ENCODE measurements at places on chromosomes 5 and 9.

DNA sequence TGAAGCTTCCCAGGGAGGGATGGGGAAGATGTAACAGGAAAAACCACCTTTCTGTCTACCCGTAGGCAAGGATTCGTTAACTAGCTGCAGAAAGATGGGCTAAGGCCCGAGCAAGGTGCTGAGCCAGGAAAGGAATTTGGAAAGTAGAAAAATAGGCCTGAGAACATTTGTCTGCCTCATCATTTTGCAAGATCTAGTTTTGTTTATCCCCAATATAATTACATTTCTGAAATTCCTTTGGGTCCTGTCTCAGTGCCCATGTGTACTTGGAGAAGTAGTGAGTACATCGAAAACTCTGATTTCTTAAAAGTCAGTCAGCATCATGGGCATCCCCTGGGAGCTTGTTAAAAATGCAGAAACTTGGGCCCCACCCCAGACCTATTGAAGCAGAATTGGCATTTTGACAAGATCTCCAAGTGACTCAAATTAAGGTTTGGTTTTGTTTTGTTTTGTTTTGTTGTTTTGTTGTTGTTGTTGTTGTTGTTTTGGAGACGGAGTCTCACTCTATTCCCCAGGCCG is 52.1 kb upstream of the CEMIP2 start:
- DNase-seq = no peak

DNA sequence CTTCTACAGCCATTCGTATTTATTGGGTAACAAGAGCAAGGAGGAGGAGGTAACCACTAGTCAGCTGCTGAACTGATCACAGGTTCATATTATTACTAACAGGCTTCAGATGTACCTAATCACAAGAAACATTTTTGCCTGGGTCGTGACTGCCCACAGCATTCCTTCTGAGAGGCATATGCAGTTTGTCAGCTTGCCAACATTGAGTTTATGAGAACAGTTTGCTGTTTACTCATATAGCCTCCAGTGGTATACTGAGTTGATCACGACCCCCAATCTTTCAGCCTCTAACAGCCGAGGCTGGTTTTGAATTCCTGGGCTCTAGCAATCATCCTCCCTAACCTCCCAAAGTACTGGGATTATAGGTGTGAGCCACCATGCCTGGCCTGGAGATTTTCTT is 693.6 kb downstream of the TLE1 start:
- DNase-seq = no peak

DNA sequence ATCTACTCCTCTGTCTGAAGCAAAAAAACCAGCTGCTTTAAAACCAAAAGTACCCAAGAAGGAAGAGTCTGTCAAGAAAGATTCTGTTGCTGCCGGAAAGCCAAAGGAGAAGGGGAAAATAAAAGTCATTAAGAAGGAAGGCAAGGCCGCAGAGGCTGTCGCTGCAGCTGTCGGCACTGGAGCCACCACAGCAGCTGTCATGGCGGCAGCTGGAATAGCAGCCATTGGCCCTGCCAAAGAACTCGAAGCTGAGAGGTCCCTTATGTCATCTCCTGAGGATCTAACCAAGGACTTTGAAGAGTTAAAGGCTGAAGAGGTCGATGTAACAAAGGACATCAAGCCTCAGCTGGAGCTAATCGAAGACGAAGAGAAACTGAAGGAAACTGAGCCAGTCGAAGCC is 88.3 kb downstream of the MAP1B start:
- DNase-seq = no peak

GRCh38 chr5:32076699-32077695 is 97.1 kb downstream of the GOLPH3 start:
- no peak for DNase-seq

DNA sequence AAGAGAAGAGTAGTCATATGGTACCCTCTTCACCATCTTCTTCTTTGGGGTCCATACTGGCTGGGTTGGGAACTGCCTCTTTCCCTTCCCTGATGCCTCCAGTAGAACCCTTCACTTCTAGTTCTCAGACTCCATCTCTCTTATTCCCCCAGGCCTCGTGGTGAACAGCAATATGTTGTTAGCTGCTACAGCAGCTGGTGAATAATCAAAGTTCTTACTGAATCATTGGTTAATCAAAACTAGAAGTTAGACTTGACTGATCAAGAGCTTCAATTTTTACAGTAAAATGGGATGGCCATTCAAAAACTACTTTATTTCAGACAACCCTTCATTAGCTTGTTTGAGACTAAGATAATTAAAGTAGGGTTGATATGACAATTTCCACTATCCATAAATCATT is 190.9 kb upstream of the GNA14 start:
- DNase-seq = no peak

- no peak for DNase-seq
Measured at GRCh38 chr5:162221910-162222309, 154.3 kb downstream of the GABRG2 start.

DNA sequence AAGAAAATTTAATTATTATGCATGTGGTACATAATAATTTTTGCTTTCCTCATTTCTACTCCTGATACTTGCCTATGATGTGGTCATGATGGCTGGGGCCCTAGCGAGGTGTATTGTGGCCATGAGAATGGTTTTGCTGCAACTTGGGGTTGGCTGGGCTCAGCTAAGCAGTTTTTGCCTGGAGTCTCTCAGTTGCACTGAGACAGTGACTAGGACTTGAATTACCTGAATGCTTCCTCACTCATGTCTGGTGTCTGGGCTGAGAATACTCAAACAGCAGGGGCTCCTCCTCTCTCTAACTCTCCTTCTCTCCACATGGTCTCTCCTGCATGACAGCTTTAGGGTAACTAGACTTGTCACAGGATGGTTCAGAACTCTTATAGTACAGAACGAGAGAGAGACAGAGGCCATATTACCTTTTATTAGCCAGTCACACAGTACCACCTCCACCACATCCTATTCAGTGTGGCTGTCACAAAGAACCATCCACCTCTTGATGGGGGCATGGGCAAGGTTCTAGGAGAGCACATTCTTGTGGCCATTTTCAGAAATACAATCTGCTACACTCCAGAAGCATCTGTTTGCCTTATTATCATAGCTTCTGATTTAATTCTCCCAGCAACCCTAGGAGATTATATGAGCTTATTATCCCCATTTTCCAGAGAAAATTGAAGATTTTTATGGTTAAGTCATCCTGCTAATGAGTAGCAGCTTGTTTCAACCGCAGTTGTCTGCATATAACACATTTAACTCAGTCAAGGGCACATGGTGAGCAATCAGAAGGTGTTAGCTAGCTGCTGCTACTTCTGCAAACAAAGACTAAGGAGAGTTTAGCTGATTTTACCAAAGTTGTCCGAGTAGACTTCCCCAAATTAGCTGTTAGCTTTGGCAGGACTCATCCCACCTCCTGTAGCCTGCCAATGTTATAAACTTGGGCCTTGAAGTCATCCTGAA is 245.1 kb downstream of the DOCK8 start:
- no peak for DNase-seq

- DNase-seq = no peak
Measured at GRCh38 chr5:6066016-6066415, 312.3 kb downstream of the MED10 start.

GRCh38 chr5:87829217-87829551 is 416.5 kb upstream of the CCNH start:
- DNase-seq = no peak

- no peak for DNase-seq
Measured at GRCh38 chr9:124733964-124734740, 37.0 kb downstream of the NR6A1 start.

GRCh38 chr5:110965773-110966581 is 105.5 kb upstream of the TSLP start:
- no peak for DNase-seq

DNA sequence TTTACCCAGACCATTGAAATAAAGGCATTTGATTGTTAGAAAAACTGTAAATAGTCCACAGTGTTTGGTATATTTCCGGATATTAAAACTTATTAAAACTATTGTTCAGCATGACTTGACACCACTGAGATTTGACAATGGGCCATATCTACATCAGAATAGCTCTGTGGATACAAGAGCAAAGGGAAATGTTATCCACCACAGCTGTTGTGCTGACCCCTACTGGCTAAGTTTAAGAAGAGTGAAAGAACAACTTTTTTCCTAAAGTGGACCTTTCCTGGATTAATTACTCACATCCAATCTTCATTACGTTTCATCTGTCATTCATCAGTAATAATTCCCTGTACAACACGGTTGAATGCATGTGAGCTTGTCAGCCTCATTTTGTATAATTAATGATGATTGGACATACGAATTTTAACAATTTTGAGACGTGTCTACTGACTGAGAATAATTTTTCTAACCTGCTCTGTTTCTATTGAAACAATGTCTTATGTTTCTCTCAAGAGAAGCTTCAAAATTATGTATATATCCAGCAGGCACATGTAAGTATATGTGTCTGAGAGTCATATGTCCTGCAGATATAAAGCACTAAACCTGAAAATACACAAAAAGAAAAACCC is 1952.6 kb downstream of the MAT2B start:
- peak; percentile 9 for DNase-seq

- no peak for DNase-seq
Measured at GRCh38 chr5:1385395-1386273, 40.7 kb upstream of the CLPTM1L start.

GRCh38 chr9:37386988-37387387 is 35.5 kb upstream of the GRHPR start:
- no peak for DNase-seq

DNA sequence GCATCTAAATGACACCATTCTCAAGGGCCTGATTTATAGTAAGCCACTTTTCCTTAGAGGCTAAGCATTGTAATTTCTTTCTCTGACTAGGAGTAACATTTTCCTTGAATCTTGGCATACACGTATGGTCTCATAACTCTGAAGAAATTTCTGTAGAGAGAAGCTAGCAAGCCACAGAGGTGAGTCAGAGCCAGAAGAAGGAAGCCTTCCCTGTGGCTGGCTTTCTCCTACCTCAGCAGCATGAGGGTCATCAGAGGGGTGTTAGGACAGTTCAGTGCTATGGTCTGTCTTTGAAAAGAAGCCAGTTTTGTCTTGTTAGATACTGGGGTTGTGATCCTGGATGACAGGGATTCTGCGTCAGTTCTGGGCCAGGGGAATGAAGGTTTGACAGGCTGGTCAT is 3.2 kb downstream of the SNX30 start:
- DNase-seq = no peak

- no peak for DNase-seq
Measured at GRCh38 chr5:168064933-168065622, 226.4 kb upstream of the WWC1 start.

GRCh38 chr9:121340676-121341392 is 29.2 kb downstream of the STOM start:
- DNase-seq = no peak

DNA sequence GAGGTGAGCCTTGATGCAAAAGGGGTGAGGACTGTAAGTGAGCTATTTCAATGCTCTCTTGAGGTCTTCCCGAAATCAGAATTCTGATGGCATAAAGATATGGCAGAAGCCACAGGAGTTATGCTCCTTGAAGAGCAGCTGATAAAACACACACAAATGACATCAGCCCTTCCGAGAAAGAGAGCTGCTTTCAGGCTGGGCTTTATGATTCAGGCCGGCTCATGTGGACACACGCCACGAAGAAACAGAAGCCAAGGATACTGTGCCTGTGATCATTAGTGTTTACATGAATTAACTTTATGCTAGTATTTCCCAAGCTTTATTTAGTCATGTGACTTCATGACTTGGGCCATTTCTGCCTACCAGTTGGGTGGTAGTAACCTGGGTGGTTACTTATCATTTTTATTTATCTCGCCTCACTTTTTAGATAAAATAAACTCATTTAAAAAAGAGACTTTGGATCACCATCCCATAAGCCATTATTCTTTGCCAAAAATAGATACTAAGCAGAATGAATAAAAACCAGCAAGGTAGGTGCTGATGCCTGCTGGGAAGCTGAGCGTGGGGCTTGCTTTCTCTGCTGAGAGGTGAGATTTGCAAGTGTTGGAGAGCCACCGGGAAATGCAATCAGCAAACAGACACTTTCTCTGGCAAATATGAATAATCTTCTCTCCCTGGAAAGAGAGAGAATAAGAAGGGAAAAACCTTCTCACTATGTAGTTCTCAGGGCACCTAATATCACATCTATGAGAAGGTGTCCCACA is 73.0 kb upstream of the SLC25A51 start:
- DNase-seq = no peak

- DNase-seq = no peak
Measured at GRCh38 chr9:5799314-5799713, 33.6 kb downstream of the ERMP1 start.

GRCh38 chr9:126985870-126986498 is 71.4 kb downstream of the RALGPS1 start:
- DNase-seq = no peak

DNA sequence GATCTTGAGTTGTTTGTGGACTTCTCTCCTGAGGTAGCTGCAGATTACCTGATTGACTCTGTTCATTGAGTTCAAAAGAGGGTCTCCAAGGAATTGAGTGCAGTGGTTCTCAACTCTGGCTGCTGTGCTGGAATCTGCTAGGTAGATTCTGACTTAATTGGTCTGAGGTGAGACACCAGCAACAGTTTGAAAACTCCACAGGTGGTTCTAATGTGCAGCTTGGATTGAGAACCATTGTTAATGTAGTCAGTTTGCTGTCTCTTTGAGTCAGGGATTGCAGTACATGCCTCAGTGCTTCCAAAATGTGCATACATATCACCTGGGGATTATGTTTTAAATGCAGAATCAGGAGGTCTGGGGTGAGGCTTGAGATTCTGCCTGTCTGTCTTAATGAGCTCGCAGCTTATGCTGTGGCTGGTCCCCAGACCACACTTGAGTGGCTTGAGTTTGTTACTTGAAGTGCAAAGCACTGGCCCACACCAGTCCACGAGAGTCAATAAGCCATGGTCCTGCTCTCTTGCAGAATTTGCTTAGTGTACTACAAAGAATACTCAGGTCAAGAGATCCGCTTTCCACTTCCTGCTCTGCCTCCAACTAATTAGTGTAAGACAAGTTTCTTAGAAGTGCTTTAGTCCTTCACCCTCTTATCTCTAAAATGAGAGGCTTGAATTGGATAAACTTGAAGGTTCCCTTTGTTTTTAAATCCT is 82.3 kb downstream of the ATG10 start:
- DNase-seq = no peak

DNA sequence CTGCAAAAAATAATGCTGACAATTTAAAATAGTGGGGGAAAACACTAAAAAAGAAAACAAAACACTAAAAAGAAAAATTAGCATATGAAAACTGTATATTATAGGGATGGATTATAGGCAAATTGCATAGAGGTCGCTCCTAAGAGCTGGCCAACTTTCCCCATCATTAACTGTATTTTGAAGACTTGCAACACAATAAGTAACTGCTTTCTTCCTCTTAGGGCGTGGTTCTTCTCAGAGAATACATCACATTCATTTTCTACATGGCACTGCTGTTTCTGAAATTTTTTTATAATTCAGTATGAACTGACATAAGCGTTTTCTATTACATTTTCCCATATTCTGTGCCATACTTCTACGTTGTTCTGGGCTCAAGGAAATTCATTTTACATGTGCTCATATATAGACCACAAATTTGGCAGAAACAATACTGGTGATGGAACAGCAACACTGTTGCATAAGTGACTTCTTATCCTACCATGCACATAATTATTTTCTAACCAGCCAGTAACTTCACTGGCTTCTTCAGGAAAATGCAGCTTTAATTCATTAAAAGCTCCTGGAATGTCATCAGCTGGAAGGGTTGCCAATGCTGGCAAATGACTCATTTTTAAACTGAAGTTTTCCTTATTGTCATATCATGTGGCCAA is 171.2 kb upstream of the DMAC1 start:
- no peak for DNase-seq

Data from NCI-H1048 (cell line).